ENCODE measurements at places on chromosomes 2 and 18.

- no peak for DNase-seq
Measured at GRCh38 chr2:170772295-170772694, 2.1 kb downstream of the ERICH2 start.

DNA sequence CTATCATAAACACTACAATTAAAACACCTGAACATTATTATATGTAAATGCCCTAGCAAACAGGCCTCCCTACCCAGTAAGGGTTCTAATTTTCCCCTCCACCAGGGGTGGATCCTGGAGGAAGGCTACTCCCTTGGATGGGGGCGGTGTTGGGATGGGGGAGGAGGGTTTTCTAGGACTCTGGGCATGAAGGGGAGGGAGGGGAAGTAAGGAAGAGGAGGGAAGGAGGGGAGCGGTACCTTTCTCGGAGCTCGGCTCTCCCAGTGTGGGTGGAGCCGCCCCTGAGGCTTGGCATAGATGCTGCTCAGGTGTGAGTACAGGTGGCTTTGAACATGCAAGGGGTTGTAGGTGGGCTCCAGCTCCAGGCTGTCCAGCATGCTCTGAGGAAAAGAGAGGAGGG, 5.4 kb downstream of the DOK1 start:
- DNase-seq: no peak

- no peak for DNase-seq
Measured at GRCh38 chr18:37502036-37502435, 63.6 kb downstream of the CELF4 start.

DNA sequence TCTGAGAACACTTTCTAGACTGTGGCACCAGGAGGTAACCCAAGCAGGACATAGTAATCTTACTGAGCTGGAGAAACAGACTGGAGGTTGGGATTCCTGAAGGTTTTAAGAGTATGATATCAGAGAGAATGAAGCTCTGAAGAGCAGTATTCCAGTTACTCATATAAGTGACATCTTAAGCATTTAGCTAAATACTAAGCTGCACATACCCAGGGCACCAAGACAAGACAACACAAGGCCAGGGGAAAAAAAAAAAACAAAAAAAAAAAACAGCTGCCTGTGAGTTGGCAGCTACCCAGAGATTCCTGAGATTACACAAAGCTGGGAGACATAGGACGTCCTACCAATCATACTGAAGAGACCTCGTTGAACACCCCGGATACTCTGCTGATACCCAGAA, 175.8 kb downstream of the SRBD1 start:
- DNase-seq: no peak

- DNase-seq: no peak
Measured at GRCh38 chr2:158745067-158745865, 49.9 kb upstream of the DAPL1 start.

GRCh38 chr2:81767187-81767912, 1462.8 kb upstream of the LRRTM1 start:
- no peak for DNase-seq

- DNase-seq: no peak
Measured at GRCh38 chr18:46814399-46814798, 57.5 kb upstream of the ST8SIA5 start.

DNA sequence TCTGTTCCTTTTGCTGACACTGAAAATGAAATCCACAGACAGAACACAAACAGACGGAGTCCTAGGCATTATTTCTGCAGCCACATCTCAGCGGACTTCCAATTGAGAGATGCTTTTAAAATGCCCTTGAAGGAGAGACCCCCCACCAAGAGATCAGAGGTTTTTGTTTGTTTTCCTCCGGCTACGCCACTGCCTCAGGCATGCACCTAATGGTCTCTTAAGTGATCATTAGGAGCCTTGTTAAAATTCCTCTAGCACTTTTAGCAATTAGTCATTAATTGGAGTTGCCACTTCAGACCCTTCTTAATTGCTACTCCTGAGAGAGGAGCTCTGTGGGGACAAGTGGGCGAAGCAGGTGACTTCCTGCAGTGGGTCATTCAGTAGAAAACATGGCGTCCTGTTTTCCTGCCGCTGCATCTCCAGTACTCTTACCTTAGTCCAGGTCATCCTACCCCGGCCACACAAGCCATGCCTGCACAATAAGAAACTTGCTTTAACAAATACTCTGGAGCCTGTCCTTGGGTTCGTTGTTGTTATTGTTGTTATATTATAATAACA, 257.7 kb upstream of the CHAC2 start:
- no peak for DNase-seq

- no peak for DNase-seq
Measured at GRCh38 chr2:113084249-113085000, 16.7 kb downstream of the IL1F10 start.

DNA sequence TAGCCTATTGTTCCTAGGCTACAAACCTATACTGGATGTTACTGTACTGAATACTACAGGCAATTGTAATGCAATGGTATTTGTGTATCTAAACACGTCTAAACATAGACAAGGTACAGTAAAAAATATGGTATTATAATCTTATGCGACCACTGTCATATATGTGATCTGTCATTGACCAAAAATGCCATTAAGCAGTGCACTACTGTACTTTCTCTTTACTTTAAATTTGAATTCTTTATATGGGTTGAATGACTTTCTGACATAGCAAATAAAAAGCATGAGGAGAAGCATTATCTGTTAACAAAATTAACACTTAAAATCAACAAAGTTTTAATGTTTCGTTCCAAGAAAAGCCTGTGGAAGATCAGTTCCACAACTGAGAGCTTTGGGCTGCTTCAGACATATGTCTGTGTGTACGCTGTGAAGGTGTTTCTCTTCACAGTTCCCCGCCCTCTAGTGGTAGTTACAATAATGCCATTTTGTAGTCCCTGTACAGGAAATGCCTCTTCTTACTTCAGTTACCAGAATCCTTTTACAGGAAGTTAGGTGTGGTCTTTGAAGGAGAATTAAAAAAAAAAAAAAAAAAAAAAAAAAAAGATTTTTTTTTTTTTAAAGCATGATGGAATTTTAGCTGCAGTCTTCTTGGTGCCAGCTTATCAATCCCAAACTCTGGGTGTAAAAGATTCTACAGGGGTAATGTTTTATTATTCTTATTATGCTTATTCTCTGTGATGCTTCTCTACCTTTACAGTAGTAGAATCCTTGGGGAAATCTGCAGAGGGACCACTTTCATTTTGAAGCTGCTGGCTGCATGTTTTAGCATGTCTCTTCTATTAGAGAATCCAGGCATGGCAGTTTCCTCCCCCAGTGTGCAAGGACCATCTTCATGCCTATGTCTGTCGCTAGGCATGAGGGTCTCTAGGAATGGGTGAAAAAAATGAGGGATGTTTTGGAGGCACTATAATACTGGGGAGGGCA, 54.5 kb downstream of the SCN2A start:
- DNase-seq: peak; percentile 16

DNA sequence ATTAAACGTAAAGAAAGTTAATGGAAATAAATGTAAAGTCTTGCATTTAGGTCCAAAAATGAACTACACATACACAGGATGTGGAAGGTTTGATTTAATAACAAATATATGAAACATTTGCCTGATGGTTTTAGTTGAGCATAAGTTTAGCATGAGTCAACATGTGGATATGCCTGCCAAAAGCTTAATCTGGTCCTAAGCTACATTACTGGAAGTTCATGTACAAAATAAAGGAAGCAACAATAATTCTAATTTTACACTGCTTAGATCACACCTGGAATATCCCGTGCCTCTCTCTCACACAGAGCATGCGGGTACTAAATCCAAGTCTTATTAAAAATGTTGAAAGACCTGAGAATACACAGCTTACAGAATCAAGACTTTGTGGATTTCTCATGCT, 276.5 kb upstream of the NRP2 start:
- no peak for DNase-seq

DNA sequence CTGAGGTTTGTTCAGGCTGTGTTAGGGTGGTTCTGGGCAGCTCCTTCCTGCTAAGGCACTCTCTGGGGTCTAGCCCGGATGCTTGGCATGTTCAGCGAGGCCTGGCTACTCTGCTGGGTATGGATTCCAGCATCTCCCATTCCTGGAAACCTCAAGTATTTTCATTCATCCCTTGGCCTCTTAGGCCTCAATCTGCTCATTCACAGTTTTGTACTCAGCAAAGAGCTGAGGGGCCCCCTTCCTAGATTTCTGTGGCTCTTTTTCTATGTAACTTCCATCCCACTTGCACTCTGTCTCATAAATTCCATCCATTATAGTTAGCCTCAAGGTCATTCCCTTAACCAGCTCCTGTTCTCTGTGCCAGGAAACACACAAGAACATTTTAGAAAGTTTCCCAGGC, 798.8 kb upstream of the HS6ST1 start:
- DNase-seq: no peak

- DNase-seq: no peak
Measured at GRCh38 chr2:240233885-240234502, 93.5 kb upstream of the OTOS start.

DNA sequence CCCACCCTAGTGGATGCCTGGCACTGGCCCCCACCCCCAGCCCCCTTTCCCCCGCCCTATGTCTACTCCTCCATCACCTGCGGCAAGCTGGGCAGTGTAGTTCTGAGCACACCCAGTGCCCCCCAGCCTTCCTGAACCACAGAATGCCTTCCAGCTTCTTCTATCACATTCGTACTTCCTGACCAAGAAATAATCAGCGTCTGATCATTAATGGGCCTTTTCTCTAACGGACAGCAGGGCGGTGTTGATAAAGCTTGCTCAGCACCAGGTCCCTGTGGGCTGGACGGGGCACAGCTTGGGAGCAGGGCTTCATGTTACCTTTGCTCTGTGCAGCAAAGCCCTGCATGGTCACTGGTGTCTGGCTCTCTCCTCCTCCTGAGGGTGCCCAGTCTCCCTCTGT, 15.4 kb downstream of the UXS1 start:
- DNase-seq: no peak

All from D721Med (cell line).